GM13976 (cell line): ENCODE measurements at places on chromosomes 12 and 14.

GRCh38 chr14:72810201-72810600, 83.7 kb downstream of the DPF3 start:
- no peak for DNase-seq

- no peak for DNase-seq
Observed at GRCh38 chr12:113005762-113006161, 27.4 kb downstream of the OAS2 start.

DNA sequence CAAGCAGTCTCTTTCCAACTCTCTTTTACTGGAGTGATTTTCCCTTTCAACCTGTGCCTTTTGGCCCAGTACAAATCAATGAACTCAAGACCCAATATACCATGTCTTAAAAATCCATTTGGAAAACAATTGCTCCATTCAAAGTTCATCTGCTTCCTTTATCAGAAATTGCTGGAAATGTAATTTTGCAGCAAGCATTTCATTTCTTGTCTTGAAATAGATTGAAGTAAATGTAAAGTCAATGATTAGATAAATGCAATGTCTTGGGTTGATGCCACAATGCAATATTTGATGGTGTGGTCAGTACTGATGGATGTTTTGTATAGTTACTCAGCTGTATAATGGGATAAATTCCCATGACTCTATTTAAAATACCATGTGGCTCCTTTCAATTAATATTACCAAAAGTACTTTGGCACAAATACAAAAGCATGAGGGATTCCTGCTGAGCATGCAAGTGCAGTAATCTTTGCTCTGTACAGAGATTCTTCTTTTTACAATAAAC, 707.7 kb upstream of the NOVA1 start:
- DNase-seq: no peak

DNA sequence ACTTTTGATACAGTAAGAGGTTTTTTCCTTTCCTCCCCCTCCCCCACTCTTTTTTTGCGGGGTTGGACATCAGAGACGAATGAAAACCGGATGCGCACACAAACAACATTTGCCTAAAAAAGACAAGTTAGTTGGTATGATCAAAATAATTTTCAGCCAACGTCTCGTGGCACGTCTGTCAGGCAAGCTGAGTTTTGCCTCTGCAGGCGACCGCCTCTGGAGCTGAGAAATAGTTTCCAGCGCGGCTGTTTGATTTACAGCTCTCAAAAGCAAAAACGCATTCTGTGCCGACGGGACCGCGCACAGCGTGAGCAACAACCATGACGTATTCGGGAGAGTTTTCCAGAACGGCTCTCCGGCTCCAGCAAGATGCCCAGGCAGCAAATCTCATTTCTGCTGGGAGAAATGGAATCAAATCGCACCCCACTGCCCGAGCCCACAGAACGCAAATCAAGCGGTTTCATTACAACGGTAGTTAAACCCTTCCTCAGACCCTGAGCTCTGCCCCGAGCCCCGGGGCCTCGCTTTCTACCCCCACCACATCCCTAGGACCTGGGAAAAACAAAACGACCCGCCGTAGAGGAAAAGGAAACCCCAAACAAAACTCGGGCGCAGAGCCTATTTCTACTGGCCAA, 14.2 kb upstream of the CALM1 start:
- peak; percentile 25 for DNase-seq

DNA sequence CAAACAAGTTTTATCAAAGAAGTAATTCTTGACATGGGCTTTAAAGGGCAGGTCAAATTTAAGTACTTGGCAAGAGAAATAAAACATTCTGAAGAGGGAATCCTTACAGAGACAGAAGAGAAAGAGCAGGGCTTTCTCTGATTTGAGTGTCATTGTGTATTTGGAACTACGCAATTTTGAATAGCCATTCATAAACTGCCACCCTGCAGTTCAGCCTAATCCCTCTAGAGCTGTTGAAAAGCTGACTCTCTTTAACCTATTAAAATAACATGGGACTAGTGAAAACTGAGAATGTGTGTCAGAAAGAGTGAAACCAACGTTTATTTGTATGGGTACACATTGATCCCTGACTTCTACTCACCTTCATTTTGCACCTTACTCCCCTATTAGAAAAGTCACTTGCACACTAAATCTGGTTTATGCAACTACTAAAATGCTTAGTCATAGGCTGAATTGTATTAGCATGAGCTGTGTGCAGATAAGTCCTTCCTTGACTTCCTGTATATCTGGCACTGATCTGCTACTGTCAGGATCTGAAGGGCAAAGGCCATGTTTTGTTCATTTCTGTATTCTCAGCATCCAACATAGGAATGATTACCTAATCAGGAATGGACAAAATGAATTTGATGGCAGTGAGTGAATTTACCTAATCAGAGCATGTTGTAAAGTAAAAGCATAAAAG, 458.9 kb downstream of the NOVA1 start:
- DNase-seq: no peak

- DNase-seq: no peak
Observed at GRCh38 chr14:100305324-100306100, 732 bp downstream of the SLC25A29 start.

GRCh38 chr14:34075826-34076225, 125.0 kb upstream of the EGLN3 start:
- no peak for DNase-seq

DNA sequence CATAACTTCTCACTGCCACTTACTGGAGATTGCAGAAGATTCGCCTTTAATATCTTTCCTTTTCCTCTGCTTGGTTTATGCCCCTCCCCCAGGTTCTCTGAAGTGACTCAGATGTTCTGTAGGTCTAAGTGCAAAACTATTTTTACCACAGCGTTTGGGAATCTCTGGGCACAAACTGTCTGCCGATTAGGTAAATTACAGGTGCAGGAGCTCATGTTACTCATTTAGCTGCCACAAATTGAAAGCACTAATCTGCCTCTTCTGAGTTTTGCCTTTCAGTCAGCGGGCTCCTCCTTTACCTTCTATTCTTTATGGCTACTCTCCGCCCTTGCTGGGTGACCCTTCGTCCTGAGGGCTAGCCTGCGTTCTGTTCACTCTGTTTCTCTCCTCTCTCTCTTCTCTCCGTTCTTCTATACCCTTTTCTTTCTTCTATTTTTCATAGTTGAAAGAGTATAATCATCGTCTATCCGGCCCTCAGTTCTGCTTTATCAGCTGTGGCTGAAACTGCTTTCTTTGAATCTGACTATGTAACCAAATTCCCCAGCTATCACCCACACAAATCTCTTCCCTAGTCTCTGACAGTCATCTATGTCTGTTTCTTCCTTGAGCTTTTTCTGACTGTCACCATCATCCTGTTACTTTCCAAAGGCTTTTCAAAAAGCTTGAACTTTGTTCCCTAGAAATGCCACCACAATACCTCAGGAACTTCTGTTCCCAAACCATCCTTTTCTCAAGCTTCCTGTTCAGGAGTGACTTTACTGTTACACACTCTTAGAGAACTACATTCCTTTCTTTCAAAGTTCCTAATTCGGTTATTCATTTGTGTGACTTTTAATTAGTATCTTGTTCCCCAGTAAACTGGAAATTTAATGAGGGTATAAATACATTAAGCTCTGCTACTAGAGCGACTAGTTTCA, 4.3 kb upstream of the MYF6 start:
- no peak for DNase-seq

GRCh38 chr12:65269603-65270002, 8.9 kb upstream of the MSRB3 start:
- no peak for DNase-seq

GRCh38 chr14:61365667-61366212, 44.4 kb downstream of the PRKCH start:
- DNase-seq: no peak

- no peak for DNase-seq
Observed at GRCh38 chr14:68636597-68636996, 156.3 kb downstream of the ZFP36L1 start.
